ENCODE measurements at places on chromosomes 5 and 9. TPM values are rescaled to one million over a fixed set of nuclear protein-coding genes. Genes with fewer than 3 reads are reported as not detected.

DNA sequence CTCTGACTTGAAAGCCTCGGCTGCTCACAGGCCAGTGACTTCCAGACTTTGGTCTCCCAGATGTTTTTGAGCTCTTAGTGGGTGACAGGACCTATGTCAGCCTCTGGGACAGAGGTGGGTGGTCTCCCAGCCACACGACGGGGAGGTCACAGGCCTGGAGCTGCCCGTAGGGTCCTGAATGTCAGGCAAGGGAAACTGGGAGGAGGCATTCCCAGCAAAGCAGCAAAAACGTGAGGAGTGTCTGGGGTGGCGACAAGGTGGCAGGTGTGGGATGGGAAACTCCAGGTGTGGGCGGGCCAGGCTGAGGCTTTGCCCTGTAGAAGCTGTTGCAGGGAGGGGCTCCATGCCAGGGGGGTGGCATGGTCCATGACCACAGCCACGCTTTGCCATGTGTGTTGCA, 110.5 kb downstream of the CACNA1B start:
- DNase-seq: no peak

- peak; percentile 76 for DNase-seq
Observed at GRCh38 chr5:174910245-174910737, 185.9 kb downstream of the MSX2 start.

GRCh38 chr5:9903801-9904200, 273.6 kb upstream of the TAS2R1 start:
- no peak for DNase-seq

DNA sequence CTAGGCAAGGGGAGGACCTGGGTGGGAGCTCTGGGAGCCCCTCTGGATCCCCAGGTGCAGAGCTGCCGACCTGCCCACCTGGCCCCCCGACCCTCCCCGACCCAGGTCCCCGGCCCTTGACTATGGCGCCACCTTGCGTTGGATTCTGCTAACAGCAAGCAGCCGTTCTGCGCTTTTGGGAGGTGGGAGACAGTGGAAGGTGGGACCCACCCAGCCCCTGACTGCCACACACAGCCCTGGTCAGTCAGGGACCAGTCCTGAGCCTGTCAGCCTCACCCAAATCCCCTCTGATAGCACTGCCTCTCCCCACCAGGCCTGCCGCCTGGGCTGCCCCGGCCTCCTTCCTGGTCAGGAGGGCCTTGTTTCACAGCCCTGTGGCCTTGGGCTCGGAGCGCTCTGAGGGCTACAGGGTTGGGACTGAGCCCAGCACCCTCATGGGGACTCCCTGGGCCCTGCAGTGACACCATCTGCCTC, 77.9 kb downstream of the HMCN2 start:
- peak; percentile 75 for DNase-seq

The SPRY4 gene
- 8.6 TPM for total RNA-seq

The ANAPC2 gene
- total RNA-seq: 26.0 TPM

The HAVCR1 gene
- total RNA-seq: not detected

The PCDHGA5 gene
- 6.1 TPM for total RNA-seq
